ENCODE measurements at places on chromosomes 12 and 14.

GRCh38 chr12:99277591-99278379 is 369.8 kb upstream of the GARIN6 start:
- no peak for DNase-seq

DNA sequence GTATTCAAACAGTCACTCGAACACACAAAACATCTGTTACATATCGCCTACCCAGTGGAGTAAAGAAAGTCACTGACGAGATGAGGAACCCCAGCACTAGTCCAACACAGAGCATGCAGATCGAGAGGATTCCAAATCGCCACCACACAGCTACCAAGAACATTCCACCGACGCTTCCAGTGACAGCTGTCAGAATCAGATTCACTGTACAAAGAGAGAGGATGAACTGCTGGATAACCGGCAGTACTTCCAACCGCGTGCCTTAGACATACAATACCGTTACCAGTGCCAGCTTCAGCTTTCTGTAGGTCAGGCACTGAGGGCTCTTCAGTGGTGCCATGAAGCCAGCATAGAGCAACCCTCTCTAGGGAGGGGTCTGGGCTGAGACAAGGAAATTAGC is 34.5 kb downstream of the TM7SF3 start:
- DNase-seq = no peak

DNA sequence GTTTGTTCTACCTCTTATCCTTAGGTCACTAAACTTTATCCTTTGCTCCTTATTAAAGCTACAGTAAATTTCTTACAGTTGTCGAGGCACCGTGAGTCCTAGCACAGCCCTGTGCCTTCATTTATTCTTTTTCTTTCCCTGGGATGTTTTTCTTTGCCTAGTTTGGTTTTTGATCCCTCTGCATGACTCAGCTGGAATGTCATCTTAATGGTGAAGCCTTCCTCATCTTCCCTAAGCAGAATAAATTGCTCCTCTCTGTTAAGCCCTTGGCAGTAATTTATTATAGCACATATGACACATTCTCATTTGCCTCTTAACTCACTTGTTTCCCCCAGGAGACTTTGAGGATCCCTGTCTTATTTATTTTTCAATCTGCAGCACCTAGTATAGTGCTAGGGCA is 16.6 kb downstream of the ACTR10 start:
- DNase-seq = no peak

DNA sequence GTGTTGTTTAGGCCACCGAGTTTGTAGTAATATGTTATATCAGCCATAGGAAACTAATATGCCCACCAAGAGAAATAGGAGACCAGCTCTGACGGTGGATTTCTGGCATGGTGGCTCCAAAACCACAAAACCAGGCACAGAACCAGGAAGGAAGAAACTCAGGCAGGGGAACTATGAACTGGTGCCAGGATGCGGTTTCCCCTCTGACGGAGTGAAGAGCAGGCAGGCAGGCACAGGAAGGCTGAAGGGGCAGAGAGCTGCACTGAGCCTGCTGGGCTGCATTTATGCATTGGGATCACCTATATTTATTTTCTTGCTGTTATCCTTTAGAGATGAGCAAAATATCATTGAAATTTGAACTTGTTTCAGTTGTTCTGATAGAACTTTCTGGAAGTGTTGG is 479.4 kb downstream of the VRK1 start:
- no peak for DNase-seq

- peak; percentile 97 for DNase-seq
These were observed at the start of gene CDCA4 for GRCh38 chr14:105020815-105021655. TSS of gene CDCA4 (minus strand) at chr14:105021083. CDS start at chr14:105011929, 9,154 bp downstream.

GRCh38 chr12:47158792-47159191 is 79.0 kb upstream of the AMIGO2 start:
- no peak for DNase-seq

- DNase-seq = no peak
These were observed 71.7 kb upstream of the CPSF6 start for GRCh38 chr12:69167648-69168165.

DNA sequence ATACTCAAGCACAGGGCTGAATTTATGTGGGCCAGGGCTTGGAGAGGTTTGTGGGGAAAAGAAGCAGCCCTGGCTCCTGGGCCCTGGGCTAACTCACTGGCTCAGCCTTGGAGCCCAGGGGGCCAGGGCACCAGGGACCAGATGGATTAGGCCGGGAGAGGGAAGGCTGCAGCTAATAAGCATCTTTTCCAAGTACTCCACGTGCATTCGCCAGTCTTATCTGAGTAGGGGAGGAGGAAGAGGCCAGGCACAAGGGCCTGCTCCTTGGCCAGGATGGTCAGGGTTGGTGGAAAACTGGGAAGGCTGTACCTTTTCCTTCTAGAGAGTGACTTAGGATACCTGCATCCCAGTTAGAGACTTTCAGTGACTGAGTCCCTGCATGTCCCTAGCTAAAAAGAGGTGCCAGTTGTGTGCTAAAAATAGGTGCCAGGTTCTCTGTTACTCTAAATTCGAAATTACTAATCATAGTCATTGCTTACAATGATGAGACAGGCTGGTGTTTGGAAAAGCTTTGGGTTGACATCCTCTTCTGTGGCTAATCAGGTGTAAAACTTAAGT is 1.3 kb downstream of the GLRX5 start:
- no peak for DNase-seq

DNA sequence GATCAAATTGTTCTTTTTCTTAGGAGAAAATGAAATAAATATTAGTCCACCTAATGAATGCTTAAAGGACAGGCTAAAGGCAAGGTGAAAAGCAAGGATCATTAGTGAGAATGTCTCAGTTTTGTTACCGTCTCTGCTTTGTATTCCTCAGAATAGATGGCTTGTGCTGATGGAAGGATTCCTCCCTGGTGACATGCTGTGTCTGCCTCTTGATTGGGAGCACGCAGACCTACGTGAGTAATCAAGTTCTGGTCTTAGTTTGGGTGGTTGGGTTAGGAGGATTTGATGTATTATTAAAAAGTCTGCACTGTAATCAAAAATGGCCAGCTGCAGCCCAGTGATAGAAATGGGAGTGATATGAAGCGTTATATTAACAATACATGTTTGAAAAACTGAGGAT is 78.8 kb upstream of the RTL1 start:
- no peak for DNase-seq

Measured in stimulated activated CD4-positive, alpha-beta T cell treated with anti-CD3 and anti-CD28 coated beads, Interleukin-2, amount 100 ng/mL, for 24 hours (primary cell).